ENCODE measurements at places on chromosomes 13 and 19. TPM values are rescaled to one million over a fixed set of nuclear protein-coding genes. Genes with fewer than 3 reads are reported as not detected.

DNA sequence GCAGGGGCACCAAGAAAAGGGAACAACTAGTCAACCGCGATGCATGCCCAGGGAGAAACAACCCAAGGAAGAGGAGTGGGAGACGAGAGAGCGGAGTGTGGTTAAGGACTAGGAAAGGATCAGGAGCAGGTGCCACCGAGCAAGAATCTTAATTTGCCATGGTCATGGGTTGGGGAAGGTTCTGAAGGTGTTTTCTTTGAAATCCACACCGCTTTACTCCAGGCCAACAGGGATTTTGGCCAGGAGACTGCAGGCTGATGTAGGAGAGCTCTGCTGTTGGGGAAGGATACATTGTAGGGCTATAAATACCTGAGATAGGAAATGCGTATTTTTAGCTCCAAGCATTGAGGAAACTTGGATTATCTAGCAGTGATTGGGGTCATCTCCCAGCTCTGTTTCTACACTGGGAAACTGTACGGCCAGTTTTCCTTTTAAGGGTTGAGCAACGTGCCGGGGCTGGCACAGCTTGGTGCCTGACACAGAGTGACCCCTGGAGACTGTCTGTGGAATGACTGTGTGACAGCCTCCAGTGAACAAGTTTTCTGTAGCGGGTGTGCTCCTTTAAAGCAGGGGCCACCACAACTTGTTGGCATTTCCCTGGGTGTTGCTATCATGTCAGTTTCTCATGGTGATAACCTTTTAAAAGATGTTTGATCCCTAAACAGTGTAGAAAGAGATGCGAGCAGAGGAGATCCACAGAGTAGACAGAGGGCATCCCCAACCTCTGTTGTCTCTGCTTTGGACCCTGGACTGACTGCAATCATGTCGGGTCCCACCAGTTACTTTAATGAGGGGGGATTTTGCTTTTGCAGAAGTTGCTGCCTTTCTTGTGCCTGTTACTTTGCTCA, 34.3 kb downstream of the ZNF536 start:
- DNase-seq, result peak; percentile 16

DNA sequence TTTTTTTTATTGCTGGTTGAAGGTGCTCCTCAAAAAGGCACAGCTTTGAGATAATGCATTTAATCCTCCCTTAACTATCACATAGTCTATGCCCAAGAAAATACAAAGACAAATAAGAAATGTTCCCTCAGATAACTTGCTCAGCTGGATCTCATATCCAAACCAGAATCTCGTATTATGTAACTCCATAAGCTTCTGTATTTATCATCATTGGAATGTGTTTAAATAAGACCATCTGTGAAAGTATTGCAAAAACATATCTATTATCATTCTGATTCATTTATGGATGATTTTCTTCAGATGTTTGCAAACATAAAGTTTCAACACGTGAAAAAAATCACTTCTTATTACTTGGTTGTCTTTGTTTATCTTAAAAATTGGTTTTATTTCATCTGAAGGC, 190.9 kb downstream of the IRS2 start:
- no peak for DNase-seq

DNA sequence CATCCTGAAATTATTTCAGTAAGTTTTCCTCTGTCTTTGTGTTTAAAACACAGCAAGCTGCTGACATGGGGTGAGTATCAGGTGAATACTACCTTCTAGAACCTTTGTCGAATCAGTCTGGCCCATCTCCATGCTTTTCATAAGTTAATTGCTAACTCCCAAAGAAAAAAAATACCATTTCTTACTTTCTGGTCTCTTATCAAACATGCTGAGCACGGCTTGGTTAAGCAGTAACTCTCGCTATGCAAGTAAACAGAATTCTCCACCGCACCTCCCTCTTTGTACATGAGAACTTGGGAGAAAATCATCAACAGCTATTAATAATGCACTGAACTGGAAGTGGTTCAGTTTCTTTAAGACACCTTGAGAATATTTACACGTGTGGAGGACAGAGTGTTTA, 88.6 kb downstream of the FGF9 start:
- DNase-seq, result no peak

DNA sequence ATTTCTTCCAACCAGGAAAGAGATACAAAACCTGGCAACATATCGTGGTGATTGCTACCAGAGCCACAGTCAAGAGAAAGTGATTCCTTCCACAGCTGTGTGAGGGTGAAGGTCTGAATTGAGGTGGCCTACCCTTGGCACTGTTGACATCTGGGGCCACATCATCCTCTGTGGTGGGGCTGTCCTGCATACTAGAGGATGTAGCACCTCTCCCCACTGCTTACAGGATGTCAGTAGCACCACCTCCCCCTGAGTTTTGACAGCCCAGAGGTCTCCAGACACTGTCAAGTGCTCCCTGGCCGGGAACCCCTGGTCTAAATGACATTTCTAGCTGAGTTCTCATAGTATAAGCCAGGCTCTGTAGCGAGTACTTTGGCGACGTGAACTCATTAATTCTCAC, 15.5 kb downstream of the PTGER1 start:
- DNase-seq, result no peak

DNA sequence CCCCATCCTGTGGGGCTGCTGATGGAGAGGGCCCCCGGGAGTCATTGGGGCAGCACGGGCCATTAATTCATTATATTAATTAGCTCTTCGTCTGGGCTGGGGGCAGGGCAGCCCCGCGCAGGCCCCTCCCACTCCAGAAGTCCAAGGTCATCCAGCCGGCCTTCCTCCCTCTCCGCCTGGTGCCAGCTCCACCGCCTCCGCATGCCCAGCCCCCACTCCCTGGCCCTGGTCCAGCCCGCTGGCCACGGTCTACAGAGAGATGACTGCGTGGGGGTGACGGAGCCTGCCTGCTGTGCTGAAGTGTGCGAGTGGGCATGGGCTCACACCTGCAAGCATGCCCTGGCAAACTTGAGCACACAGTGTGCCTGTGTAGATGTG, 8.8 kb downstream of the IGLON5 start:
- no peak for DNase-seq

DNA sequence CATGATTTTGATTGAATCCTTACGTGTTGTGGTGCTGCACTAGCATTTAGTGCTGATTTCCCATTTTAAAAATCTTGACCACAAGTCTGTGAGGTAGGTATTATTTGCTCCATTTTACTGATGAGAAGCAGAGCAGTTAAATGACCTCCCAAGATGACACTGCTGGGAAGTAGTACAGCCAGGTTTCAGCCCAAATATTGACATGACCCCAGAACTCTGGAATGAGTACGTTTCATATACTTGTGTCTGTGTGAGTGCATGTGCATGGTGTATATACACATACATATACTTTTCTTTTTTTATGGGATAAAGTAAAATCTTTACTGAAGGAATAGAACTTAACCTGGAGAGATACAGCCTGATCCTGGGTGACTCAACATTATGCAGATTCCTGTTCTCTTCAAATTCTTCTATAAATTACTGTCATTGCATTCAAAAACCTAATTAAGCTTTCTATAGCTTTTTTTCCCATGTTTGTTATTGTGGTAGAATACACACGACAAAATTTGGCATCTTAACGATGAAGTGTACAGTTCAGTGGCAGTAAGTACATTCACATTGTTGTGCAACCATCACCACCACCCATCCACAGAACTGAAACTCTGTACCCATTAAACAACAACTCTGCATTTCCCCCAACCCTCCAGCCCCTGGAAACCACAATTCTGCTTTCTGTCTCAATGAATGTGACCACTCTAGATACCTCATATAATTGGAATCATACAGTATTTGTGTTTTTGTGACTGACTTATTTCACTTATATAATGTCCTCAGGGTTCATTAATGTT, 311.9 kb downstream of the MTUS2 start:
- no peak for DNase-seq

INSR gene
- 134 TPM for total RNA-seq

DNA sequence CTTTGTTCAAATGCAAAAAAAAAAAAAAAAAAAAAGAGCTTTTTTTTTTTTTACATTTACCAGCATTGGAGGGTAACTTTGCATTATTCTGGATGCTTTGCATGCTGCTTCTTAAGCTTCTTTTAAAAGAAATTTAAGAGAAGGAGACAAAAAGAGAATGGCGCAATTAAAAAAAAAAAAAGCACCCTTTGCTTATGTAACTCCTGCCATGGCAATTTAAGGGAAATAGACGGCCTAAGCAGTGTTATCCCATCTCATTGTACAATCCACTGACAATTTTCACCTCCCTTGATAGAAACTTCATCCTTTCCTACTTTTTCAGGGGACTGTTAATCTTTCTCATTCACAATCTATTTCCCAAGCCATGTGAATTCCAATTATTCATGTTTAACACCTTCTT, 129.8 kb downstream of the KCTD12 start:
- no peak for DNase-seq

DNA sequence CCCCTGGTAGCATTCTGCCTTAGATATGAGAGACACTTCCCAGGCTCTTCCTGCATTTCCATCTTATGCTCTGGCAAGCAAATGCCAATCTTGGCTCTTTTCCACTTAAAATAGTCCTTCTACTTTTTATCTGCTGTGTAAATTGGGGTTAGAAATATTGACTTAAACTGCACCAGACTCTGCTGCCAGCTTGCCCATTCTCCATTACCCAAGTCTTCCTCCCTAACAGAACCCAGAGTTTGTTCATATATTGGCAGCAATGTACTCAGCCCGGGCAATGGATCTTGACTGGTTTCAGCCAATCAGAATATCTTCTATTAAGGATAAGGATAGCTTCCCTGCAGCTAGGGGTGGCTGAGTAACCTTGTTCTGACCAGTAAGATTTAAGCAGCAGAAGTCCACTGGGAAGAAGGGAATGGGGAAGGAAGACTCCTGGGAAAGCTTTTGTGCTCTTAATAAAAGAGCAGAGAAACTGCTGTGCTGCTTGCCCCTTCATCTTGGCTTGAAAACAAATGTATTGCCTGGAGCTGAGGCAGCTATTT, 177.1 kb downstream of the KCNRG start:
- no peak for DNase-seq

DNA sequence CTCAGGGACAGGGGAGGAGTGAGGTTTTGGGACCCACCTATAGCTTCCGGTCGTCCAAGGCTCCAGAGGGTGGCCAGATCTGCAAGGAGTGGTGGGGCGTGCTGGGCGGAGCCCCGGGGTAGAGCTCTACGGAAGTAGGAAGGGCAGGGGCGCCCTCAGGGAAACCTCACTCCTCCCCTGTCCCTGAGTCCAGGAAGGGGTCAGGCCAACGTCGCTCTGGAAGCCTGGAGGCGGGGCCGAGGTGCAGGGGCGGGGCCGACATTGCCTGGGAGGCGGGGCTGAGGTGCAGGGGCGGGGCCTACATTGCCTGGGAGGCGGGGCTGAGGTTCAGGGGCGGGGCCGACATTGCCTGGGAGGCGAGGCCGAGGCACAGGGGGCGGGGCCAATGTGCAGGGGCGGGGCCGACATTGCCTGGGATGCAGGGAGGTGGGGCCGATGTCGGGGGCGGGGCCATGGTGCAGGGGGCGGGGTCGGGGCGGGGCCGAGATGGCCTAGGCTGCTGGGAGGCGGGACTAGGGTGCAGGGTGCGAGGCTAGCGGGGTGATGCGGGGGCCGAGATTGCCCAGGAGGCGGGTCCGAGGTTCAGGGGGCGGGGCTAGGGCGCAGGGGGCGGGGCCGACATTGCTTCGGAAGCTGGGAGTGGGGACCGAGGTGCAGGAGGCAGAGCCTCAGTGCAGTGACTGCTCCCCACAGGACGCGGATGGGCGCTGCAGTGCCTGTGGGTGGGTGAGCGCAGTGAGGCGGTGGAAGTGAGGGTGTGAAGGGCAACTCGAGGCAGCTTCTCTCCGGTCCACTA, 4.9 kb upstream of the PALM start:
- DNase-seq, result peak; percentile 84

TMEM86B gene
- total RNA-seq, result 3.8 TPM

KLK6 gene
- not detected for total RNA-seq

GRCh38 chr13:46339035-46339666, 47.9 kb downstream of the RUBCNL start:
- DNase-seq, result peak; percentile 31

YJEFN3 gene
- 3.5 TPM for total RNA-seq

DNA sequence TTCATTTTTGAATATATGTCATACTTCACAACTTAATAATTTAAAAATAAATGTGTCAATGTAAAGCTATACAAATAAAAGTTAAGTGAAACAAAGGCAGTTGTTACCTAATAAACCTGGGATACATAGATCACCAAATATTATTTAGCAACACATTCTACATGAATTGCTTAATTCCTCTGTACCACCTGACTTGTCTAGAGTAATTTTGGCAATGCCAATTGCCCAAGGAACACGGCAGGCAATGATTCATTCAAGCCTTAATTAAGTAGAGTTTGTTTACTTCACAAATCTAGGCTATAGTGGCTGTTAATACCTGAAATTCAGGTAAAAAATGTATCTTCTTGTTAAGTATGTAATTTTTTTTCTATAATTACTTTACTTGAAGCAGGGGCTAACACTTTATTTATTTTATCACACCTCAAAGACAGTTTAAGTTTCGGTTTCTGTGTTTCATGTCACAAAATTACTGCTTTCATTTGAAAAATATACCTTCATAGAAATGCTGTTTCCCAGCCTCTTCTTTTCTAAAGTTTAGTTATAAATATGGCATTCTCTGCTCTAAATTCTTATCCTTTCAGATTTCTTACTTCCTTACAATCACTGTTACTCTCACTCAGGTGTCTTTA, 705.7 kb downstream of the SLITRK5 start:
- no peak for DNase-seq

DNA sequence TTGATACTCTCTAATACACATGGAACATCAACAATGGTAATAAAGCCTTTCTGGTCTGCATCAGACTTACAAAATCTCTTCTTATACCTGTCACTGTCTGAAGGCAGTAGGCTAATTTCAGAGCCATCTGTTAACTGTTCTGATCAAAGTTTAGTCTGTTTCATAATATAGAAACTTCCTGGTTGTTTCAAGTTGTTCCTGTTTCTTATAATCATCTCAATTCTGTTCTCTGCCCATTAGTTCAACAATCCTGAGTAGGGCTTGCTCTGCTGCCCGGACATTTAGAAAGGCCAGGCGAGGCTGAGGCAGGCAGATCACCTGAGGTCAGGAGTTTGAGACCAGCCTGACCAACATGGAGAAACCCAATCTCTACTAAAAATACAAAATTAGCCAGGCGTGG, 5.4 kb upstream of the ZSCAN5A start:
- no peak for DNase-seq

DNA sequence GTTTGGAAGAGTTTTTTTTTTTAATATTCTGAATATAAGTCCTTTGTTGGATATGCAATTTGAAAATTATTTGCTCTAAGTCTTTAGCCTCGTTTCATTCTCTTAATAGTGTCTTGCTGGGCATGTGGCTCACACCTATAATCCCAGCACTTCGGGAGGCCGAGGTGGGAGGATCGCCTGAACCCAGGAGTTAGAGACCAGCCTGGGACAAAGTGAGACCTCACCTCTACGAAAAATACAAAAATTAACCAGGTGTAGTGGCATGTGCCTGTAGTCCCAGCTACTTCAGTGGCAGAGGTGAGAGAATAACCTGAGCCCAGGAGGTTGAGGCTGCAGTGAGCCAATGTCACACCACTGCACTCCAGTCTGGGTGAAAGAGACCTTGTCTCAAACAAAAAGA, 87.3 kb upstream of the UBAC2 start:
- no peak for DNase-seq
